Lung (tissue), 17 donors: ENCODE measurements at places on chromosomes 7 and 10. TPM values are rescaled to one million over a fixed set of nuclear protein-coding genes. Genes with fewer than 3 reads are reported as not detected.
A peak's percentile ranks its signal among the peaks of the same experiment; 100 is the strongest.

GIMAP5 gene
- 27.3 TPM for total RNA-seq

DYDC2 gene
- 21.7 TPM for total RNA-seq

LRRC18 gene
- 3.1 TPM for total RNA-seq

SFXN3 gene
- total RNA-seq: 95.8 TPM

GRCh38 chr10:62382831-62383230 lies 8.7 kb downstream of the ZNF365 start:
- no peaks in the 10 kb centered on the region for H3K36me3 ChIP-seq
- DNase-seq: no peak
- no peaks in the 10 kb centered on the region for H3K27me3 ChIP-seq
- no peak overlapping the region for H3K4me3 ChIP-seq
- H3K4me1 ChIP-seq: no peaks in the 10 kb centered on the region
- no peak overlapping the region for H3K27ac ChIP-seq

DNA sequence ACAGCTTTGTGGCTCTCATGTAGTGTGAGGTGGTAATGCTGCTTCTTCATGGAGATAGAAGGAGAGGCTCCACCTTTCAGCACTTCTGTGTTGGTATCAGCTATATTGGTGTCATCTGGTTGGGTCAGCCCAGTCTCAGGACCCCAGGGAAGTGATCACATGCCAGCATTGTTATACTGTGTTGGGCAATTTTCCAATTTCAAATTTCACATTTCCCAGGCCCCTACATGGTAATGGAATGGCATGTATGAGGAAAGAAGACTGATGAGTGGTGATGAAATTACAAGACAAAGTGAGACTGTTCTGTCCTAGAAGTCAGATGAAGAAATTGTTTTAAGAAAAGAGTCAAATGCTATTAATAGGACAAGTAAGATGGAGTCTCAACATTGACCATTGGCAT lies 3.7 kb upstream of the AKR1C3 start:
- H3K27me3 ChIP-seq: no peaks in the 10 kb centered on the region
- no peak overlapping the region for H3K27ac ChIP-seq
- H3K4me3 ChIP-seq: no peak overlapping the region
- no peaks in the 10 kb centered on the region for H3K36me3 ChIP-seq

DNA sequence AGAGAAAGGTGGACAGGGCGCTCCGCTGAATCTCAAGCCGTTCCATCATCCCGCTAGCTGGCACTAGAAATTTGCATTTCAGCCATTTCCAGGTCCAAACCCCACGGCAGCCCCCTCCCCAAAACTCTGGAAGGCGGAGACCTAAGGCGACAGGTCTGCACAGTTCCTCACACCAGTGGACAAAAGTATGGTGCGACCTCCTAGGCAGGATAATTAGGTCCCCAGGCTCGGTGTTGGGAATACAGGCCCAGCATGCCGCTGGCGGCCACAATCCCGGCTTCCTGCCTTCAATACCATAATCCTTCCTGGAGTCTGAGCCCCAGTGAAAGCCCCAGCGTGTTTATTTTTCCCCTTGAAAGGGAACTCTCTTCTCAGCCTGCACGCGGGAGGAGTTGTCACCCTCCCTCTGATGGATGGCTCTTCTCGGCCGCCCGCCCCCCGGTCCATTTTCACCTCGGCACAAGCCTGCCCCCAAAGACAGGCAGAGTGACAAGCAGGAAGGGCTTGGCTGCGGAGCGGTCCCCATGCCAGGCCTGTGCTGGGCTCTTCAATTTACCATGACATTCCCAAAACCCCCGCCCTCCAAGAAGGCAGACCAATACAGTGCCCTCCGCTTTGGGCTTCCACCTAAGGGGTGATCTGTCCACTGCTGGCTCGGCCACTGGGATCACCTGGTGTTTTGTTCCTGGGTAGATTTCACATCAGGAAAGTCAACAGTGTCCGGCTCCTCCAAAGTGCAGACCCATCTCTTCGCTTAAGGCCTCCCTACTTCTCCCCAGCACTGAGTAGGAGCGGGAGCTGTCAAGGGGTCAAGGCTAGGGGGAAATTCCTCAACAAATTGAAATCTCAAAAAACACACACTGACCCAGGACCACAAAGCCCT lies 2.2 kb downstream of the FGFR2 start:
- no peaks in the 10 kb centered on the region for H3K27me3 ChIP-seq
- peaks cover 13% of the 10 kb centered on the region for H3K4me1 ChIP-seq
- peak overlapping the region; percentile 11 for H3K4me3 ChIP-seq
- peak overlapping the region; percentile 27 for H3K27ac ChIP-seq

GRCh38 chr10:78715435-78715834 lies 353.3 kb upstream of the ZMIZ1 start:
- no peaks in the 10 kb centered on the region for H3K27me3 ChIP-seq
- no peaks in the 10 kb centered on the region for H3K36me3 ChIP-seq
- peaks cover 4% of the 10 kb centered on the region for H3K4me1 ChIP-seq

DNA sequence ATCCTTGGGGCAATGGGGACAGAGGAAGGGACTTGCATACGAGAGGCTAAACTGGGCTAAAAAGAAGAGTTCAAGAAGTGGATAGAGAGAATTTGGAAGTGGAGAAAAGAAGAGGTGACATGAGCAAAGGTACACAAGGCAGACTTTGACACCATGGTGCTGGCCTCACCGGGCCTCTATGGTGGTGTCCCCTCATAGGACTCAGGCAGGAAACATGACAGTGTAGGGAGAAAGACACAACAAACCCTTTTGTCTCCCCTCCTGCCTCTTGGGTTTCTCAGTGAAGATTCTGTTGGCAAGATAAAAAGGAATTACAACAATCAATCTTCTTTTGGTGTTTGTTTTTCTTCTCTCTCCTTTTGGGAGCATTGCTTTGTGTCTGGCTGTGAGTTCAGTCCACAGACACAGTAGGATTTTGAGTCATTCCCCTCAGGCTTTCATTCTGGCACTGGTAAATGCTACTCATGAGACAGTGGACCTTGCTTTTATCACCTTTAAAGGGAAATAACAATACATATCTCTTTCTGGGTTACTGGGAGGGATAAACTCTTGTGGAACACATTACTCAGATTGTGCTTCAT lies 827.7 kb downstream of the TNS3 start:
- DNase-seq: no peak
- H3K27ac ChIP-seq: no peak overlapping the region
- H3K4me1 ChIP-seq: no peaks in the 10 kb centered on the region
- H3K36me3 ChIP-seq: no peaks in the 10 kb centered on the region
- H3K27me3 ChIP-seq: no peaks in the 10 kb centered on the region
